NAMALWA (cell line): ENCODE measurements at places on chromosomes 2 and 18.
A peak's percentile ranks its signal among the peaks of the same experiment; 100 is the strongest.

GRCh38 chr2:238744951-238745350 is 102.9 kb upstream of the TWIST2 start:
- DNase-seq = no peak

DNA sequence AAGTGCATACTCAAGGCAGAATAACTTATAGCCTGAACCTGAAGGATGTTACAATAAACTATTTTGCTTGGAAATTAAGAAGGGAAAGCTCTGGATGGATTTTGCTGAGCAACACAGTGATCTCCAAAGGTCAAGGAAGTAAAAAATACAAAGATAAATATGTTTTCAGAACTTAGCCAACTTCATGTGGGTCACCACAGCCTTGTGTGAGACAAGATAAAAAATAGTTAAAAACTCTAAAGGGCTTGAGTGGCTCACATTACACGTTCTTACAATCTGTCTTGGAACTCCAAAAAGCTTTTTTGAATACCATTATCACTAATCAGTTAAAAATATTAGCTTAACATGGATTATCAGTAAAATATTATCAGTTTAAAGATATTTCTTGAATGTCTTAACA is 28.9 kb upstream of the MTX2 start:
- no peak for DNase-seq

GRCh38 chr18:80205294-80205693 is 42.0 kb downstream of the PARD6G start:
- DNase-seq = no peak

GRCh38 chr2:232211743-232212686 is 166.5 kb upstream of the ALPP start:
- DNase-seq = no peak

- DNase-seq = no peak
These were observed 56.4 kb upstream of the RBMS1 start for GRCh38 chr2:160550048-160550447.

DNA sequence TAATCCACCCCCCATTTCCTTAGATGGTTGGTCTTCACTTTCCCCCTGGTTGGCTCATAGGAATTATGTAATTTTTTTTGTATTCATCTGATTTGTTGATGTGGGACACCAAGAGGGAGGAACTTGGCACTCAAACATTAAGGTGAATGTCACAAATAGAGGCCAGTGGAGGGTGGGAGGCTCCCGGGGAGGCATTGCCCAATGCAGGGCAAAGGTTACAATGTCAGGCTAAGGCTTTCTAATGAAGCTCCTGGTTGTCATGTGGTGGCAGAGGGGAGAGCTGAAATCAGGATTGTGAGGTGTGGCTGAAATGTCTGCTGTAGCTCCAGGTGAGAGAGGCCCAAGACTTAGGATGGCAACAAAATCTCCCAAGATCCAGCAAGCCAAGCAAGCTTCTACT is 42.7 kb downstream of the MPHOSPH10 start:
- no peak for DNase-seq

DNA sequence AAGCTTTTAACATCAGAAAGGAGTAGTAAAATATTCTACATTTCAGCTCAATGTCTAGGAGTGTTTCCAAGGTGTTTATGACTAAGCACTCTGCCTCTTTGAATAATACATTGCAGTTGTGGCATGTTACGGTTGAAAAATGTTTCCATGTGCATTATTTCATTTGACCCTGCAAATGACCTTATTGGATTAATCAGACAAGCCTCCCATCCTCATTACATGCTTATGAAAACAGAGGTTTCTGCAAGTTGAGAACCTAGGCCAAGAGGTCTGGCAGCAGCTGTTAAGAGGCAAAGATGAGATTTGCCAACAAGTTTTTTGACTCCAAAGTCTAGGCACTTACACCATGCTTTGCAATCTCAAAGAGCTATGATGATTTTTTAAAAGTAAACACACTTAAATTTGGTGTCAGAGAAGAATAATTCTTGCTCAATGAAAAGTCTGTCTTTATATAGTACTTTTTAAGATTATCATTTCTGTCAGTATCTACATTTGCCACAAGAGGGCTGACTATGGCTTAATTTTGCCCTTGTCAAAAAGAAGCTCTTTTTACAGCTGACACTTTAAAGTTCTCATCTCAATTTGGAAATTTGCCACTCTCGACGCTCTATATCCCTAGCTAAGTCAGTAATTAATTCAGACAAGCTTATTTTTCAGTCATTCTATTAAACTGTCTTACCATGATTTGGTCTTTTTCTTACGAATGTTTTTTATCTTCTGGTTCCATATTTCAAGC is 260.6 kb downstream of the PAX3 start:
- DNase-seq = peak; percentile 46

- DNase-seq = no peak
These were observed 56.3 kb upstream of the MCFD2 start for GRCh38 chr2:46971929-46972328.

- DNase-seq = no peak
These were observed 204.1 kb downstream of the NDUFA10 start for GRCh38 chr2:239820836-239821693.

DNA sequence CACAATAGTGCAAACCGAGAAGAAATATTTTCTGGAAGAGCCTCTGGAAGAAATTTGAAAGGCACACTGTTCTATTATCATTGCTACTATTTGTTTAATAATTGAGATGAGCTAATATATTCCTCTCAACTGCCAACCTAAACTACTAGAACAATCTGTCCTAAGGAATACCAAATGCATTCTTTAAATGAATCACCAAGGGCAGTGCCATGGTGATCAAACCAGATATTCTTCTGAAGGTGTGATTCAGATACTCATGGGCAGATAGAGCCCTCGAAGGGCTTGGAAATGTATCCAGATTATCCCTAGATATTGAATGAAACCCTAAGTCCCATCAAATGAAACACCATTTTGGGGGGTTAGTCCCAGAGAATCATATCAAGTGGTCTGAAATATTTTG is 76.6 kb downstream of the FIGN start:
- no peak for DNase-seq

- no peak for DNase-seq
These were observed 182.2 kb downstream of the PPP1R1C start for GRCh38 chr2:182167882-182168281.

GRCh38 chr2:158113741-158114295 is 12.1 kb downstream of the UPP2 start:
- DNase-seq = no peak
